ENCODE measurements at places on chromosomes 7 and 10. TPM values are rescaled to one million over a fixed set of nuclear protein-coding genes. Genes with fewer than 3 reads are reported as not detected.

IMMP2L gene
- 58.2 TPM for total RNA-seq

DNA sequence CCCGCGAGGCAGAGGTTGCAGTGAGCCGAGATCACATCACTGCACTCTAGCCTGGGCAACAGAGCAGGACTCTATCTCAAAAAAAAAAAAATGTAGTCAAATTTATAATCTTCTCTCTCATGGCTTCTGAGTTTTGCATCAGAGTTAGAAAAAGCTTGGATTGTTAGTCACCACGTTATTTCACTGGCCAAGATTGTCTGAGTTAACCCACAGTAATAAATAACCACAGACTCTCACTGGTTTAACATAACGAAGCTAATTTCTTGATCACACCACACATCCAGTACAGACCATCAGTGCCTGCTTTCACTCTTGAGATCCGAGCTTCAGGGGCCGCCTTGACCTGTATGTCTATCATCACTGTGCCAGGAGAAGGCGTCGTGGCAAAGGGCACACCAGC lies 116.8 kb upstream of the JCAD start:
- DNase-seq: no peak

DNA sequence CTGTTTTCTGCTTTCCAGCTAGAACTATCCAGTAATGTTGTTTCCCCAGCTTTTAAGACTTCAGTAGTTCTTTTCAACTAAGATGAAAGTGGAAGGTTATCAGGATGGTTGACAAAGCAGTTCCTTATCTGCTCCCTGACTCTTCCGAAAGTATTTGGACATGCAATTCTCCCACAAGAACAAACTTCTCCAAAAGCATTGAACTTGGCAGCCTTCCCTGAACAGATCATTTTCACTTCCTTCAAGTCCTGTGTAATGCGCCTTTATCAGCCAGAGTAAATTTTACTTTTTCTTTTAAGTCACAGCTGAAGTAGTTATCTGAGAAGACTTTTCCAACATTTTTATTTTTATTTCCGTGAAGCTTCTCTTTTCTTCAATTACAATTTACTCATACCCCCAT lies 39.7 kb downstream of the CDC14C start:
- no peak for DNase-seq

DNA sequence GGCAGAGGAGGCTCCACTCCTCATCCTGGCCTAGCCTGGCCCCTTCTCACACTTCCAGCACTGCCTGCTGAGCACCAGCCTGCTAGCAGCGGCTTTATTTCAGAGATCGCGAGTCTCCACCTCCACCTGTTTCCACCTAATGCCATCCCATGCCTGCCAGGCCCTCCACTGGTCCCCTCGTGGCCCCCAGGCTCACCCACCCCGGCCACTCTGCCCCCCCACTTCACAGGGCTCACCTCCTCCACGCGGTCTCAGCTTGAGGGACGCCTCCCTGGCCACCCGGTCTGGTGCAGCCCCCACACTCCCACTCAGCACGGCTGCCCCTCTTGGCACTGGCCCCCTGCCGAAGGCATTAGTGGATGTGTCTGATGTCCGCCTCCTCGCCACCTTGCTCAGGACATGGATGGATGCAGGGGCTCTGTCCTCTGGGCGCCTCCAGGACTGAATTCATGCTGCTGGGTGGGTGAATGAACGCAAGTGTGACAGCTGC lies 3.8 kb upstream of the NKX6-2 start:
- no peak for DNase-seq

GRCh38 chr10:10956681-10957542 lies 60.8 kb upstream of the CELF2 start:
- no peak for DNase-seq

GRCh38 chr10:114283091-114283490 lies 44.0 kb downstream of the VWA2 start:
- DNase-seq: no peak

DNA sequence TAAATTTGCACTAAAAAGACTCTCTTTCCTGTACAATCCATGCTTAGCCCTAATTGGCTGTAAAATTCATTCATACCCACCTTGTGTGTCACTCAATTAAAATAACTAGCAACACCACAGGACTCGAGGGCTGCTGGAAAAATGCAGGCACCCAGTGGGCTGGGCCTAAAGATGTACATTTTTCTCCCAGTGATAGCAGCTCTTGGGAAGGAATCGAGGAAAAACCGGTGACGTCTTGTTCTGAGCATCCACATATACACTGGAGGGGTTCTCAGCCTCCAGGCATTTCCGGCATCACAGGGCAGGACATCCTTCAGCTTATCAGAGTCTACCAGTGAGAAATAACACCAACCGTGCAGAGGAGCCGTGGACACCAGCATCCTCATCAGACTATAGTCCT lies 85.8 kb upstream of the PITRM1 start:
- no peak for DNase-seq

- peak; percentile 84 for DNase-seq
Measured at GRCh38 chr10:3782451-3783315, 2.3 kb downstream of the KLF6 start.
